ENCODE measurements at places on chromosomes 11 and 22.

GRCh38 chr11:102799681-102800340, 1.9 kb upstream of the MMP1 start:
- no peak for DNase-seq

DNA sequence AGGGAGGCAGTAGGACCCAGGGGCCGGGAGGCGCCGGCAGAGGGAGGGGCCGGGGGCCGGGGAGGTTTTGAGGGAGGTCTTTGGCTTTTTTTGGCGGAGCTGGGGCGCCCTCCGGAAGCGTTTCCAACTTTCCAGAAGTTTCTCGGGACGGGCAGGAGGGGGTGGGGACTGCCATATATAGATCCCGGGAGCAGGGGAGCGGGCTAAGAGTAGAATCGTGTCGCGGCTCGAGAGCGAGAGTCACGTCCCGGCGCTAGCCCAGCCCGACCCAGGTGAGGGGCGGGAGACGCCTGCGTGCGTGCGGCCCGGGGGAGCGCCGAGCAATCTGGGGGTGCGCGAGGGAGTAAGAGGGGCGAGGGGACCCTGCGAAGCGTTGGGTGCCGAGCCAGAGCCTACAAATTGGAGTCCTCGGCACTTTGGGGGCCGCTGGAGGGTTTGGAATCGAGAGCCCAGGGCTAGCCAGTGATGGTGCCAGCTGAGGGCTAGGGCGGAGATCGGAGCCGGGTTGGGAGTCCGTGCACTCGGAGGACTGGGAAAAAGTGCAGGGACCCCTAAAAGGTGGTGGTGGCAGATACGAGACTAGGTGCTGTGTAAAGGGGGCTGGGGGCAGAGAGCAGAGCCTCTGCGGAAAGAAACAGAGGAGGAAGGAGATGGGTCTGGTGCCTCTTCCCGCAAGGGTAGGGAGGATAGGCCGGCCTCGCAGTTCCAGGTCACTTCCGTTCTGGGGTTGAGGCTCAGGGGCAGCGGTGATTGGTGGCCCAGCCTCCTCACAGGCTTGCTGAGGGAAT, at the start of gene SERPINH1:
TSS of gene SERPINH1 (plus strand) at position 206 of the 788 bp plus-strand sequence. CDS start 4,097 bp downstream, outside the sequence.
- DNase-seq, result peak; percentile 66

- DNase-seq, result no peak
These were observed 5.9 kb upstream of the DNAJB13 start for GRCh38 chr11:73944901-73945300.

DNA sequence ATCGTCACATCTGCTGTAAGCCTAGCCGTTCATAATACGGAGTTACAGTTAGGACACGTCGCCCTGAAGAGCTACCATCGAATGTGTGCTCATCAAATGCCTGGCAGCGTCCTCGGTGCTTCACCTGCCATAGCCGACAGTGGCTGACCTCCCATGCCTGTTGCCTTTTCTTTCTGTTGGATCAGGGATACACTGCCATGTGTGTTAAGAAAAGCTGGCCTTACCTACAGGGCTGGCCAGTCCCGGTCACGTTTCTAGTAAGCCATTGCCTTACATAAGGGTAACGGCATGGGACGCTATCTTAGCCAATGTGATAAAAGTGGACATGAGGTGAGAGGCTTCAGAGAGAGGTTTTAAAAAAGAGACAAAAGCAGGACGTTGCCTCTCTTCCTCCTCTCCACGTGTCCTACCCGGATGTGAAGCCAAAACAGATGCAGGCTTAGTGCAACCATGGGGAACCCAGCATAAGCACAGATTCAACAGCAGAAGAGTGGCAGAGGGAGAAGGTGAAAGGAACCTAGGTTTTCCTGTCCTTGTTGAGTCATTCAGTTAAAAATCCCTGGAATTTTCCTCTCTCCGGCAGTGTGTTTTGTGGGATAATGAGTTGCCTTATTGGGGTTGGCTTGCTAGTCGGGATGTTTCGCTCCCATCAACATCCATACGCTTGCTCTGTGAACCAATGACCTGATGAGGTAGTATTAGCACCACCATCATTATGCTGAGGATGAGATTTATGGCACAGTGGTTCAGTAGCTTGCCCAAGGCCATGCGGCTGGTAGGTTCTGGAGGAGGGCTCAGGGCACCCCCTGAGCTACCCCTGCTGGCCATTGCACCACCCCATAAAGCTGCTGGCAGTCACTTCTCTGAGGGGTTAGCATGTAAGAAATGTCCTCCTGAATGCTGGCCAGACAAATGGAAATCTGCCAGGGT, 67.4 kb upstream of the B3GAT1 start:
- DNase-seq, result no peak

DNA sequence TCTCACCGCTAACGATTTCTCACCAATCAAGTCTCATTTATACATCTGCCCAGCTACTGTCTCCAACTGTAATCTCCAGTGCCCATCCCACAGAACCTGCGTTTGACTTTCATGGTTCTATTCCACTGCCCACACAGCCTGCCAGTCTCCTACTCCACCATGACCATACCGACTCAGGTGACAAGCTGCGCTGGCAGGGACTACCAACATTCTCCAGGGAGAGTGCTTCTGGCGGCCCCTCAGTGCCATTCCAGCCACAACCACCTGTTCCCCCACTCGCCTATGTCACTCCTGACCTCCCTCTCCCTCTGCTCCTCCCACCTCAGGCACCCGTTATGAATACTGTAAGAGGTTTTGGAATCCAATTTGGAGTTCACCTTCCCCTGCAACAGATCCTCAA, 108.5 kb upstream of the BID start:
- DNase-seq, result no peak

GRCh38 chr11:120108154-120108784, 29.6 kb downstream of the TRIM29 start:
- DNase-seq, result peak; percentile 37

GRCh38 chr11:131136486-131136885, 220.2 kb upstream of the SNX19 start:
- DNase-seq, result no peak

DNA sequence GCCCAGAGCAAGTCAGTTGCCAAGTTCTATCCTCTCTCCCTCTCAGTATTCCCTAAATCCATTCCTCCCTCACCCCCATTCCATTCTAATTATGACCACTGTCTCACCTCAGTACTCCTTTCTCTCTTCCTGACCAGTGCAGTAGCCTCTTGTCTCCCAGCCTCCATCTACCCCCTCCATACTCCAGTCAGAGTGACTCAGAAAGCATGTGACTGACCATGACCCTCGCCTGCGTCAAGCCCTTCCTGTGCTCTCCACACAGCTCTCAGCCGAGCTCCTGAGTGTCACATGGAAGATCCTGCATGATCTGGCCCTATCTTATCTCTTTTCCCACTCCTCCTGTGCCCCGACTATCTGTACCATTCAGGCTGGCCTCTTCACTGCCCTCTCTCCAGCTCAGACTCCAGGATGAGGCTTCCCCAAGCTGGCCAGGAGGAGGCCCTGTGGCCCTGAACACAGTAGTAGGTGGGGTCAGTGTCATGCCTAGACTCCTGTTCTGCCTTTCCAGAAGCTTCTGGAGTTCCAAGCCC, 42.6 kb downstream of the NEU3 start:
- no peak for DNase-seq

GRCh38 chr11:9594267-9595046, 21.0 kb downstream of the WEE1 start:
- no peak for DNase-seq

DNA sequence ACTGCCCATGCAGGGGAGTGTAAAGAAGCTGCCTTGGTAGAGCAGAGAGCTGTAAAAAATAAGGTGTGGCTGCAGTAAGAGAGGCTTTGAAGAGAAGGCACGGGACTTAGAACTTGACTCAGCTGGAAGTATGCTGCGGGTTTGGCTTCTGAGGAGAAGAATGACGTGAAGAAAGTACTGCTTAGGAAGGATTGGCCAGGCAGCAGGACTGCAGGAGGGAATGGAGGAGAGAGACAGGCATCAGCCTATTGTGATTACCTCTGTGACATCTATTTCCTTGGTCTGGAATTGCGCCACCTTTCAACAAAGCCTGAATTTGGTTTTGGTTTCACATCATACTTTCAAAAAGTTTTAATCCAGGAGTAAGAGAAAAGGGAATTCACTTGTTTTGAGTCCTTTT, 22.5 kb downstream of the PRRG4 start:
- DNase-seq, result no peak

GRCh38 chr11:44515048-44515447, 50.4 kb upstream of the CD82 start:
- no peak for DNase-seq

- DNase-seq, result no peak
These were observed 1349.5 kb downstream of the BRD1 start for GRCh38 chr22:48478124-48478523.

DNA sequence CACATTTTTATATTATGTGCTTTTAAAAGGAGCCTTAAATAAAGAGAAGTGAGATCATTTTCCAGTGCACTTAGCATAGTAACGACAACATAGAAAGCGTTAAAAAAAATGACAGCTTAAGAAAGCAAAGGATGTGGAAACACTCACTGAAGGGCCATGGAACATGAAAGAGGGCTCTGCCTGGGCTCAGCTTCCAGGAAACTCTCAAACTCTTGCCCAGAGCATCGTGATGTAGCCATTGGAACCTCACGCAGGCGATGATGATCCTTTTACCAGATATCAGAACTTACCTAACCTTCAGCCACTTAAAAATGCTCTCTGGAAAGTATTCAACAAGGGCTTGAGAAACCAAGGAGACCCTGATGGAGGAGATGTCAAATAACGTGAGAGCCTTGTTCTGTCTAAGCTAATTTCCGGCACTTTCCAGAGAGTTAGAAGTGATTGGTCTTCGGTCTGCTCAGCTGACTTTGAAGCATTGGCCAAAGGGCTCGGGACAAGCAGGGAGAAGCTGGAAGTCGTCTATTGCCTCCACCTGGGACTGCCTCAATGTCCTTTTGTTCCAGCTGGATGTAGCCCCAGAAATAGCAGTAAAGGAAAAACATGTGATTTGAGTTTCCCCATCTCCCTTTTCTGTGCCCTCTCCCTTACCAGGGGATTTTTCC, 21.5 kb upstream of the ETS1 start:
- DNase-seq, result no peak

DNA sequence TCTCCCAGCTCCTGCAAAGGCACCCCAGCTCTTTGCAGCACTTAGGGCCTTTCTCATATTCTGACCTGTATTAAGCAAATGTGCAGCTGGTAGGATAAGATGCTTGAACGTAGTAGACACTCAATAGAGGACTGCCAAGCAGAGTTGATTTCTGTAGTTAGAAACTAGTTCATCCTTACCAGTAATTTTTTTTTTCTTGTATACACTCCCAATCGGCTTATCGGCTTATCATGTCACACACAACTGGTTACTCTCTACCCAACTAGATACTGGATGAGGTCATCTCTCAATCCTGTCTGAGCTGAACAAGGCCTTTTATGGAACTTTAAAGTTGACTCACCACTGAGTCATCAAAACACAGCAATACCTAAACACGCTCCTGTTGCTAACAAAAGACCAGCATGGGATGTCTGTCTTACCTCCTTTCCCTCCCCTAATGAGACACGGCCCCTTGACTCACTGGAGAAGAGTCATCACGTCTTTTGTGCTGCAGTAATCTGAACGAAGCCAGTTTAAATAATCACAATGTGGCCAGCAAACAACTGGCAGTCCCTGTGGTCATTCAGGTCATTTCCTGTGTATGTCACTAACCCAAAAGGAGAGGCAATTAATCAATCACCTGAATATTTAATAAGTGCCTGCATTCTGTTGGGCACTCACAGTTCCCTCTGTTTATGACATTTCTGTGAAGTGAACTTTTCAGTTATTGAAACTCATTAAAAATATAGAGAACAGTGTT, 7.5 kb upstream of the WEE1 start:
- peak; percentile 55 for DNase-seq

DNA sequence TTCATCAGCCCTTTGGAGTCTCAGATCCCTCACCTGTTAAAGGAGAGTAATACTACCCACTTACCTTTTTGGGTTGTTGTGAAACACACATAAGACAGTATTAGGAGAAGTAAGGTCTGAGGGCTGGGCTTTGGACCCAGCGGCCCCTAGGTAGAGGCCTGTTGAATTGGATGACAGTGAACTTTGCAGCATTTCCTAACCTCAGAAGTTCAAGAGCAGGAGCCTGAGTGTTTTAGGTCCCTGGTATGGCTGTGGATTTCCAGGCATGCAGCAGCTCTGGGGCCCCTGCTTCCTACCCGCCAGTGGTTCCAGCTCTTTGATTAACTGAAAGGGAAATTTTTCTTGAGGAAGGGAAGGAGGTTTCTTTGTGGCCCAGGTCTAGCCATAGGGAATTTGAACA, 58.9 kb downstream of the TEAD1 start:
- DNase-seq, result no peak

- DNase-seq, result peak; percentile 12
These were observed 525 bp downstream of the DGCR2 start for GRCh38 chr22:19121631-19122142.

DNA sequence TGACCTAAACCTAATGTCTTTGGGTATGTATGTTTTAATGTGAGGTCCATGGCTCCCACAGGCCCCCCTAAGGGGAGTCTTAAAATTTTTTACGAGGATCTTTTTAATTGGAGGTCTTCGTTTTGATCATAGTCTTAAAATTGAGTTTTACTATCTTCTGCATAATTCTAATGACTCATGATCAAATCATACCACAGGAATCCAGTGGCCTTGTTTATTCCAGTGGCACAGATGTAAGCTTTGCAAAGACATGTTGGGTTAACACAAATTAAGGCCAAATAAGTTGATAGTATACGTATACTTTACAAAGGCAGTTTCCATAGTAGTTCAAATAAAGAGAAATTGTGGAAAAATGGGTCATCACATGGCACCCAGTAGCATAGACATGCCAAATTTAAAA, 33.9 kb upstream of the FJX1 start:
- no peak for DNase-seq

DNA sequence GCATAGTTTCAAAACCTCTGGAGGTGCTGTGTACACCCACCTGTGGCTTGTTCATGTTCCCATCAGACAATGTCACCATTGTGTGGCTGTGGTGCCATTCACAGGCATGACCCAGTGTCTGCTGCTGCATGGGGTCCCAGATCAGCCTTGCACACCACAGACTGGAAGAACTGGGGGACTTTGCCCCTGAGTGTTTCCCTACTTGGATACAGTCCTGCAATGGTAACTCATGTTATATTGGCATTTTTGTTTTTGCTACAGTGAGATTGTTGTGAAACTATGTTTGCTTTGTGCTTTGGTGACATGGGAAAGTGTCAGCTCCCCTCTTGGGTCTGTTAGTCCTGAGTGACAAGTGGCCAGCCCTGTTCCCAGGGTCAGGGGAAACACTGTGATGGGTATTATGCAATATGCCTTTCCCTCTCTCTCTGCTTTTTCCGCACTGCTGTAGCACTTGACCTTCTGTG, 108.8 kb downstream of the NAV2 start:
- DNase-seq, result no peak

GRCh38 chr11:13595166-13595565, 73.3 kb upstream of the FAR1 start:
- DNase-seq, result no peak

DNA sequence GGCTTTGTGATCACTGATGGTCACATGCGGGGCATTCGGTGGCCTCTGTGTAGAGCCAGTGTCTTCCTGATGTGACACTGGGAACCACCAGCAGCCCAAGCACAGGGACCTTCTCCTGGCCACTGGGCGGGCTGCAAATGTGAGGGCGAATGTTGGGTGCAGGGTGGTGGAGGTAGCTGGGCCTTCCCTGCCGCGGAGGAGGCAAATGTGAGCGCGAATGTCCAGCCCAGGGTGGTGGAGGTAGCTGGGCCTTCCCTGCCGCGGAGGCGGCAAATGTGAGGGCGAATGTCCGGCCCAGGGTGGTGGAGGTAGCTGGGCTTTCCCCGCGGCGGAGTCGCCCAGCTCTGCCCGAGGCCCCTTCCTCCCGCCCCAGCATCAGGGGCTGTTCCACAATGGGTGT, 23.3 kb downstream of the PTDSS2 start:
- DNase-seq, result no peak

Measured in stimulated activated CD4-positive, alpha-beta T cell treated with anti-CD3 and anti-CD28 coated beads, TNF-alpha, amount 100 ng/mL, for 48 hours (primary cell).